ENCODE measurements at places on chromosomes 12 and 14.

- DNase-seq = no peak
These were observed 118.5 kb downstream of the PRKCH start for GRCh38 chr14:61439779-61440418.

- no peak for DNase-seq
These were observed 104.5 kb downstream of the SLC8A3 start for GRCh38 chr14:70084226-70084625.

DNA sequence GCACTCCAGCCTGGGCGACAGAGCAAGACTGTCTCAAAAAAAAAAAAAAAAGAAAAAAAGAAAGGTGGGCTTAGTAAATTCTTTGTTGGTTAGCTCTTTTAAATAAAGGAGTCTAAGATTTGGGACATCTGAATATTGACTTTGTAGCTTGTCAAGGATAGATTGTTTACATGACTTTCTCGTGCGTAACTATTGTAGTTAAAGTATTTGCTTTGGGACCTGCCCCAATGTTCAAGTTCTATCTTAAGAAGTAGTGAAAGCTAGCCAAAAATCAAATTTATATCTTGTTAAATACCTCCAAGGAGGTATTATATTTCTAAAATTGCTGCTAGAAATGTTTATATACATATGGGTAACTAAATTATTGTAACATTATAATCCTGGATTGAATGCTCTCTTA is 32.4 kb downstream of the PTPN21 start:
- no peak for DNase-seq

GRCh38 chr12:132500142-132500855 is 10.3 kb downstream of the FBRSL1 start:
- DNase-seq = no peak

GRCh38 chr14:55245657-55246268 is 25.5 kb upstream of the FBXO34 start:
- no peak for DNase-seq

- no peak for DNase-seq
These were observed 157.4 kb upstream of the CNTN1 start for GRCh38 chr12:40534828-40535227.

GRCh38 chr12:78396538-78396937 is 468.0 kb upstream of the SYT1 start:
- DNase-seq = no peak

DNA sequence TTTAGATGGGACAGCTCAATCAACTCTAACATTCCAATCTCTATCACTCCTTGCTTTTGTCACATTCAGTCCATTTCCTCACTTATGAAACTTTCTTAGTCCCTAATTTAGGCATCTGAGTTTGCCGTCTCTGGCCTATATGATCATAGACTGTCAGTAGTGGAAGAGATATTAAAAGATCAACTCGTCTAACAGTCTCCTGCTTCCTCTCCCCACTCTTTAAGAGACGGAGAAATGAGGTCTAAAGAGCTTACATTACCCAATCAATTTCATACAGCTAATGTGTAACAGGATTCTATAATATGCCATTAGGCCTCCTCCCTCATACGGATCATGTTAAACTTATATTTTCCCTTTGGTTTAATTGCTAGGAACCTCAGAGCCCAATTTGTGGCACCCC is 6.5 kb upstream of the ATP23 start:
- DNase-seq = no peak

DNA sequence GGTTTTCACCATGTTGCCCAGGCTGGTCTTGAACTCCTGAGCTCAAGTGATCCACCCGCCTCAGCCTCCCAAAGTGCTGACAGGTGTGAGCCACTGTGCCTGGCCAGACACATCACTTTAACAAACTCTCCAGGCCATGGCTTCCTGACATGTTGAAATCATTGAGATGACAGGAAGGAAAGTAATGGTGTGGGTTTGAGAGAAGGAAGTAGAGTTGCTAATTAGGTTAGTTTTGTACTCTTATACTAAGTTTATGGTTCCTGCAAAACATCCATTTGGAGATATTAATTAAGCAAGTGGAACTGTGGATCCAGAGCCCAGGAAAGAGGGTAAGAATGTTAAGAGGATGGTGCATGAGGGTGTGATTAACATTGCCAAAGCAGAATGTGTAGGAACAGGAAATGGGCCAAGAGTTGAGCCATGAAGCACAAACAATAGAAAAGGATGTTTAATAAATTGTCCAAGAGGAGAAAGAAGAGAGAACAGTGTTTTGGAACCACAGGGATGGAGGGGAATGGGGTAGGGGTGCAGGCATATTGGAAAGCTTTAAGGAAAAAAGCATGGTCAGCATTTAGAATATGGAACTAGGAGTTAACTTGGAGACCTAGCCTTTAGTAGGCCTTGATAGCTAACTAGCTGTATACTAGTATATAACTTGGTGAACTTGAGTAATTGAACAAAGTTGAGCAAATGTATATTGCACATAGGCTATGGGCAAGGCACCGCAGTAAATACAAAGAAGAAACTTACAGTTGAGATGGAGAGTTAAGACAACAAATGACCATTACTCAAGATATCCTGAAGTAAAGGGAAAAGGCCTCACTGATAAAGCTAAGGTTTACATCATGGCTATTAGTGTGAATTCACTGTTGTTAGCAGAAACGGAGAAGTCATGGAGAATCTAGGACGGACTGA is 91.3 kb upstream of the DNM1L start:
- DNase-seq = no peak

DNA sequence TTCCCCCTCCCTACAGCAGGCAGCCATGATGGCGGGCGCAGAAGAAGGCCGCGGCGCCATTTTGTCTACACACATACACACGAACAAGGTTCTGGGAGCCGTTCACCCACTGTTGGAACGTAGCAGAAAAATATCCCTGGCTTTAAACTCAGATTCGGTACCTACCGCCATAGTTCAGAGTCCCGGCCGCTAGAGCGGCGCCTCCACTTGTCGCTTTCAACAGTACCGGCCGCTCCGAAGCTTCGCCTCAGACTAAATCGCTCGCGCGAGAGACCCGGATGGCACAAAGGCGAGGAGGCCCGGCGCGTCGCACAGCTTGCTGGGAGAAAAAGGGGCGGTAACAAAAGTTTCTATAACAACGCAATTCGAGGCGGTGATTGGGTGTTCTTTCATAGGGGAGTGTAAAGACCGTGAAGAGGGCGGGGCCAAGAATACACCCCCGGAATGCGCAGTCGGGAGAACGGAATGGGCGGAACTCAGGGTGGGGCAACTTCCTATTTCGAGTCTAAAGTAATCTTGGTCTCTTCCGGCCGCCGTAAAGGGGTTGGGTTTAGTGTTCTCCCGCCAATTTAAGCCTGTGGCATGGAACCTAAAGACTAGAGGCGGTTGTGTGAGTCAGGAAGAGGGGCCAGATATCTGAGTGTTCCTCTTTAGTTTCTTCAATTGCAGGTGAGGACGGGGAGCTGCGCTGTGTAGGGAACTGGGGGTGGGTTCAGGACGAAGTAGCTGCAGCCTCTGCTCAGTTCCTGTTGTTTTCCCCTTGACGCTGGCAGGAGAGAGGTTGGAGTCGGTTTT is at the start of the genes KNTC1 and RSRC2:
Gene KNTC1, plus strand, starts transcription at position 567 of the 795 bp plus-strand sequence. CDS start 2,815 bp downstream, outside the sequence.
Gene RSRC2, minus strand, starts transcription at position 254 of the 795 bp plus-strand sequence. Its CDS starts 83 bp downstream, at position 171.
- DNase-seq = peak; percentile 99

DNA sequence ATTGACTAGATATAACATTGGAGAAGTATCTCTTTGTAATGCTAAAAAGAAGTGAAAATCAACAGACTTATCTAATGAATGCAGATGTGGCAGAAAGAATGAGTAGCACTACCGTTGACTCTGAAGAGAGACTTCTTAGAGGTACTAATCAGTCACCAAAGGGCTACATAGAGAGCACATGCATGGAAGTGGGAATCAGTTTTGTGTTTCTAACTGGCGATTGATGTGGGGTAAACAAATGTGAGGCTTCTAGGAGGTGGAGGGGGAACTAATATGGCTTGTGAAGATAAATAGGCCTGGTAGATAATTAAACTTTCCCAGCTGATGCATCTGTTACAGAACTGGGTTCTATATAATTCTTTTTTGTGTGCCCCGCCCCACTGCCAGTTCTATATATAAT is 10.5 kb downstream of the COCH start:
- no peak for DNase-seq

- DNase-seq = no peak
These were observed 29.6 kb downstream of the VRK1 start for GRCh38 chr14:96826818-96827217.

DNA sequence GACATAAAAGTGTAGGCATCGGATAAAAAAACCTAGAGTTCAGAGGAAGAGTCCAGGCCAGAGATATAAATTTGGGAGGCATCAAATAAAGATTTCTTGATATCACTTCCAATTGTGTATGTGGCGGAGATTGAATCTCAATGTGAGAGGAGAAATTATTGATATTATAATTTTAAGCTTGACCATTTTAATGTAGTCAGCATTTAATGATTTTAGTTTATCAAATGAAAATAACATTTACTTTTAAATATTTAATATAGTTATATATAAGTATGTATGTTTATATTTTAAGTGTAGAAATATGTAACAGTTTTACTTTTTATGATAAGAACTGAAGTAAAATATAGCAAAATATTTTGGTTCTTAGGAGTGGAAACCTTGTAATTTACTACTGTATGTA is 48.7 kb downstream of the WASHC4 start:
- DNase-seq = no peak

DNA sequence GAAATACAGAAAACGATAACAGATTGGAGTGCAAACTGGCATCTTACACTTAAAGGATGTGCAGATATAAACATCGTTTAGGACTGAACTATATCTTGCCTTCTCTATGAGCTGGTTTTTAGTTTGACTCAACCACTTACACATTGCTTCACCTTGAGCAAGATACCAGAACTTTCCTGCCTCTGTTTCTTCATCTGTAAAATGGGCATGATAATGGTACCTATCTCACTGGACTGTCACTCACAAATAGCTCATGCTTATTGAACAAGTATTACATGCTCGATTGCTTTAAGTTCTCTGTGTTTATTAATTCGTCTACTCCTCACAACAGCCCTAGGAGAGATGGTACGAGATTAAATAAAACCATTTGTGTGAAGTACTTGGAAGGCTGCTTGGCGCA is 7.7 kb downstream of the FZD10 start:
- DNase-seq = no peak
